ENCODE measurements at places on chromosomes 11 and 22.

DNA sequence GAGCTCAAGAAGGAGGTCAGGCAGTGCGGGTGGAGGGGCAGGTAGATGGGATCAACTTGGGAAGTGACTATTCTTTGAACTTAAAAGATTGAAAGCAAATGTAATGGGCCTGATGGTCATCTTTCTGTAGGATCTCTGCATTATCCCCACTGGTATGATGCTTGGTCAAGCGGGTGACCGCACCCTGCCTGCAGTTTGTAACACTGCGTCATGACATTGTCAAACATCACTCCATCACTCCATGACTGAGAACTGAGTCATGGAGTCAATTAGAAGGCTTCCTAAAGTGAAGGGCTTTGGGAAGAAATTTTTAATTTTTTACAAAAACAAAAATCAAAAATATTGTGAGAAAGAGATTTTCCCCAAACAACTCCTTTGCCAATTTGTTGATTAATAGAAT, 62.4 kb upstream of the BMAL1 start:
- no peak for DNase-seq

GRCh38 chr22:18950141-18950540, 14.0 kb upstream of the PRODH start:
- no peak for DNase-seq

- DNase-seq: no peak
These were observed 130.7 kb downstream of the SNX19 start for GRCh38 chr11:130785380-130786116.

GRCh38 chr11:8229299-8230177, 34.1 kb downstream of the LMO1 start:
- no peak for DNase-seq

- DNase-seq: peak; percentile 4
These were observed 7.2 kb downstream of the TMEM86A start for GRCh38 chr11:18705651-18706281.

DNA sequence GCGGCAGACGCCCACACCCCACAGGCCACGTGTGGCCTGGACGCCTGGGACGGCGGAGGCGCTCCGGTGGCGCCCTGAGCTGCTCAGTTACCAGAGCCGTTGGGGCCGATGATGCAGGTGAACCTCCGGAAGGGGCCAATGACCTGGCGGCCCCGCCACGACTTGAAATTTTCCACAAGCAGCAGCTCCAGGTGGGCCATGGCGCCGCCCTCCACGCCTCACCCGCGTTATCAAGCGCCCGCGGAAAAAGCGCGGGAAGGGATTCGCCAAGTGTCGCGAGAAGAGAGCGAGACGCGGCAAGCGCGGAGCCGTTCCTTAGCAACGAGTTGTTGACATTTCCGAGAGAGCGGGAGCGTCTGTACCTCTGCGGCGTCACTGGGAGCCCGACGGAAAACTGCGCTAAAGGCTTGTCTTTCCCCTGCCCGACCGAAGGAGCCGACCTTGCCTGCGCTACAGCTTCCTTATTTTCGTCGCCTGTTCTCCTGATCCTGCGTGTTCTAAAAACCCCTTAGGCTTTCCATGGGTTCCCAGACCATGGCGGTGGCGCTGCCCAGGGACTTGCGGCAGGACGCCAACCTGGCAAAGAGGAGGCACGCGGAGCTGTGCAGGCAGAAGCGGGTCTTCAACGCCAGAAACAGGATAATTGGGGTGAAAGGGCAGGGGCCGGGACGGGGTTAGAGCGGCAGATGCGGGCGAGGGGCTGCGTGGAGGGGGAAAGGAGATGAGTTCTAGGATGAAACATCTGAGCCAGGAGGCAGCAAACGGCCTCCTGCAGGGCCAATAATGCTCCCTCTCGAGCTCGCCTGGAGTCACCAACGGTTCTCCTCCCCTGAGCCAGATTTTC, at the start of the genes RIBC2 and SMC1B:
TSS of gene RIBC2 (plus strand) at position 326 of the 844 bp plus-strand sequence. CDS start at position 520, 194 bp downstream.
TSS of gene SMC1B (minus strand) at position 232 of the 844 bp plus-strand sequence. CDS start at position 200, 32 bp downstream.
- peak; percentile 74 for DNase-seq

GRCh38 chr22:46031965-46032851, 55.2 kb upstream of the WNT7B start:
- DNase-seq: no peak

DNA sequence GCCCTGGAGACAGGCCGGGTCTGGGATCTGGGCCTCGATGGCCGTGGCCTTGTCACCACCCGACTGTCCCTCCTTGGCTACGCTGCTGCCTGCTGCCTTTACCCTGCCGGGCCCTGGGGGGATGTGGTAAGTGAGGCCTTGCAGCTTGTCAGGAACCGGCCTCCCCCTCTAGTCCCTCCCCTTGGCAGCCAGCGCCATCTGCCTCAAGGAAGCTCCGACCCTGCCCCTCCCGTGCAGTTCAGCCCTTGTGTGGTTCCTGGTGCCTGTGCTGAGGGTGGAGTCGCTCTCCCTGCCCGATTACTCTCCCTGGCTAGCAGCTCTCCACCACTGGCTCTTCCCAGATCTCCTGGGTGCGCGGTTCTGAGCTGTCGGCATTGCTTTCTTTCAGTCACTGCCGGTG, 33.7 kb downstream of the CTTN start:
- DNase-seq: no peak

- DNase-seq: no peak
These were observed 381.3 kb upstream of the ANO5 start for GRCh38 chr11:21811572-21811971.

- DNase-seq: no peak
These were observed 24.0 kb downstream of the PAX6 start for GRCh38 chr11:31786996-31787685.

DNA sequence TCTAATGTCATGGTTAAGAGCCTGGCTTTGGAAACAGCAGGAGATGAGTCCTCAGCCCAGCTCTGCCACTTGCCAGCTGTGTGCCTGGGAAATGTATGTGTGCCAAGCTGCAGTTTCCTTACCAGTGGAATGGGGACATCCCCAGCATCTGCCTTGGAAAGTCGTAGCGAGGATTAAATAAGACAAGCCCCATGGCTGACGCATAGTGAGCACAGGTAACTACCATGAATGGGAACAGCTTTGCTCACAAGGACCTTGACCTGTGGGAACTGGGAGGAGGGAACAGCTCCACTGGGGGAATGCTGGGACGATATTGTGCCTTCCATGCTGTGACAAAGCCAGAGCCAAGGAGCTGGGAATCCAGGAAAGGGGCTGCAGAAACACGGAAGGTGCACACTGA, 2.6 kb upstream of the DSCAML1 start:
- DNase-seq: no peak

- no peak for DNase-seq
These were observed 439 bp downstream of the LMO1 start for GRCh38 chr11:8263109-8263768.

- peak; percentile 38 for DNase-seq
These were observed 15.8 kb upstream of the SIK2 start for GRCh38 chr11:111586388-111586831.

DNA sequence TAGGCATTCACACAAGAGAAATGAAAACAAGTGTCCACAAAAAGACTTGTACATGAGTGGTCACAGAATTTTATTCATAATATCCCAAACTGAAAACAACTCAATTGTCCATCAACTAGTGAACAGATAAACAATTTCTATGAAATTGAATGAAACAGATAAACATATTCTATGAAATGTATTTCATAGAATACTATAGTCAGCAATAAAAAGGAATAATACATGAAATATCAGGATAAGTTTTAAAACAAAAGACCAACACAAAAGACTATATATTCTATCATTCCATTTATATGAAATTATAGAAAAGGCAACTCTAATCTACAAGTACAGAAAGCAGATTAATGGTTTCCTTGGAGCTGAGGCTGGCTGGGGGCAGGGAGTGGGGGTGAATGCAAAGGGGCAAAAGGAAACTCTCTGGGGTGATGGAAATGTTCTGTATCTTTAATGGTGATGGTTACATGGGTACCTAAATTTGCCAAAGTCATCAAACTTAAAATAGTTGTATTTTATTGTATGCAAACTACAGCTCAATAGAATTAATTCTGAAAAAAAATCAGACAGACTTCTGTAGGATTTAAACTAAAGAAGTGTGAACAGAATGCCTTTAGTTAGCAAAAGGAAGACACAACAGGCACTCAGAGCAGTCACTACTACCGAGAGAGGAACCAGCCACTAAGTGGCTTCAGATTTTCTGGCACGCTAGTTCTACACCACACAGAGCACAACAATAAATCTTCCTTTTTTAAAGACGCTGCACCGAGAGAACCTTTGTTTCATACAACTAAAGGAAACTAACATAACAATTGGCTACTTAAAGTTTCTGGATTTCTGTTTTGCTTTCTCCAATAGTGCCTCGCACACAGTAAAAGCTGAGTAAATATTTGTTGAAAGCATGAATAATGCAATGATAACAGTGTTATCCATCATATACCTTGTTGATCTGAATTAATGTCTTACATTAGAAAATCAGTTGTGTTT, 15.4 kb downstream of the CCDC34 start:
- no peak for DNase-seq

DNA sequence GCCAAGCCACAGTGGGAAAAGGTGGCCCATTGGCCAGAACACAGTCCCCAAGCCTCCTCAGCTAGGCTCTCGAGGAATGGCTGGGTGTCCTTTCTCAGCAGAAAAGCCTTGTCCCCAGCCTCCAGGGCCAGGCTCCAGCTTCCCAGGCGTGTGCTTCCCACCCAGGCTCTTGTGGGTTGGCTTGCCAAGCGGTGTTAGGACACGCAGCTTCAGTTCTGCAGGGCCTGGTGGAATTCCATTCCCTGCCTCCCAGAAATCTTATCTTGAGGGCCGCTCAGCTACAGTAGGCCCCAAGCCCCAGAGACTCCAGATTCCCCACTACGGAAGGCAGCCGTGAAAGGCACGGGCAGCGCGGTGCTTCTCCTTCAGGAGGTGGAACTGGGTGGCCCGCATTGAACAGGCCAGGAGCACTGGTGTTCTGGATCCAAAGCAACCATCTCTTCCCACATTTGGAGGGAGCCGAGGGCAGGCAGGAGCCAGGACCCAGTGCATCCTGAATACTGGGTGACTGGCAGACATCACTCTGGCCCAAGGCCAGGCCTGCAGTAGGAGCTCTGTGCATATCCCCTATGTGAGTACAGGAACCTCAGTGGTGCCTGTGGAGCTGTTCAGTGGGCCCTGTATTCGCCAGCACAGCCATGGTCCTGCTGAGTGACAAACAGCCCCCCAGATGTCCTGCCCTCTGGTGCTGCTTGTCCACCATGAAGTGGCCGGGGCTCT, 16.7 kb upstream of the KCNQ1OT1 start:
- no peak for DNase-seq

DNA sequence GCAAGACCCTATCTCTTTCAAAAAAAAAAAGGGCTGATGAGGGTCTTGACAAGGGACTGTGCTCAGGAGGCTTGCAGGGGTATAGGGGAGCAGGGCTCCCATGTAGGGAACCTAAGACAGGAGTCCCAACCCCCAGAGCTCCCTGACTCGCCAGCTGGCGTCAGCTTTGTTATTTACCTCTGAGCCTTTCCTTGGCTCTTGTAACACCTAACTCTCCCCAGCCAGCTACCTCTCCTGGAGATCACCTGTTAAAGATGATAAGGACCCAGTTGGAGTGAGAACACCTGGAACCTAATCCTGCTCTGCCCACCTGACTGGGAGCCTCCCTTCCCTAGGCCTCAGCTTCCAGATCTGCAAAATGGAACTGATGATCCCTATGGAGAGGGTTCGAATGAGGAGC, 13.2 kb downstream of the SLC35E4 start:
- DNase-seq: no peak

GRCh38 chr22:47192651-47193437, 430.4 kb downstream of the TBC1D22A start:
- no peak for DNase-seq

GRCh38 chr11:76524461-76524860, 79.6 kb downstream of the EMSY start:
- no peak for DNase-seq

- no peak for DNase-seq
These were observed 27.6 kb upstream of the ZBTB16 start for GRCh38 chr11:114031967-114032320.

DNA sequence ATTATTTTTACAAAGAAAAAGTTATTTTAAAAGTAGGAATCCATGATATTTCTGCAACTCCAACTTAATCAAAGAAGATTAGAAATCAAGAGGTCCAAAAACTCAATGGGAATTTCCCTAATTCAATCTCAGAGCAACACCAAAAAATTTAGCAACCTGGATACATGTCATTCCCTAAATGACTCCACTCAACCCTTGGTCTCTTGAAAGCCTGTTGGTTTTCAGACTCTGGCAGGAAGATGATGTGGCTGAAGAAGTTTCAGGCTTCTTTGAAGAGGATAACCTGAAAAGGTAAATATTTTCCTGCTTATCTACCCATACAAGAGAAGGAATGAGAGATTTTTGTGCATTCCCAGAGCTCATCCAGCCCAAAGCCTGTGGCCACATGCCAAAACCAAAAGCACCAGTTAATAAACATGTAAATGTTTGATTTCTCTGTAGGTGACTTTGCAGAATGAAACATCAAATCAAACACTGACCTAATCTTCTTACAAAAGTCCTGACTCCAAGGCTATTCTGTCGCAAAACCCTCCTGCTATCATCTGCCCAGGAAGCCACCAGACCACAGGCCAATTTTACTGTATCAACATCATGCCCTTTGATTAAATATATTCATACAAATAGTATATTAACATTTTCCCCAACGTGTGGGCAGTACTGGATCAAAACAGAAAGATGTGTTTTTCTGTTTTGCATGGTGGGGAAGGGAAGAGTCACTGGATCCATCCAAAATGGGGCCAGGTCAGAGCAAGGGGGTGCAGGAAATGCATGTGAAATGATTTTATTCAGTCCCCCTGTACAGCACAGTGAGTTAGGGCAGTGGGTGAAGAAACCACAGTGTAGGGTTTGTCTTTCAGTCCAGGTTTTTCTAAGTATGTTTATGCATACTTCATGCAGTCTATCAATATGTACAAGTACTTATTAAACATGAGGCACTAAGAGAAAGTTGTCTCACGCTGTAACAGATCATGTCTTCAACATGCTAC, 38.8 kb downstream of the SMCO4 start:
- no peak for DNase-seq

DNA sequence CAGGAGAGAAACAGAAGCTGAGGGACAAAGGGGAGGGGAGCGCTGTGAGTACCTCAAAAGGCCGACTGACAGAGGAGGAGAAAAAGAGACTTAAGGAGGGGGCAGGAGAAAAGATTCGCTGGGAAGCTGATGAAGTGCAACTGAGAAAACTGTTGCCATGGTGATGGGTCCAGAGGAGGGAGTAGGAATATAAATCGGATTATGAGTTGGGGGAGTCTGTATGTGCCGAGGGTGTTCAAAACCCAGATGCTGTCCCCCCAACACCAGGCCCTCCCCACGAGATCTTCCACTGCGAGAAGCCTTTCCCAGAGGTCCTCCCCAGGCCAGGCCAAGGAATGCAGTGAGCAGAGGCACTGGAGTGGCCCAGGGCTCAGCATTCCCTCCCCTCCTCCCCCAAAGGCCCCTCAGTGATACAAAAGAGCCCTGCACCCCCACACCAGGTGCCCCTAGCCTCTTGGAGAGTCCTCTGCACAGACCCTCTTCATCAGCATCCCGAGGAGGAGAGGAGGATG, 13.7 kb upstream of the BCL9L start:
- no peak for DNase-seq

- DNase-seq: no peak
These were observed 44.2 kb downstream of the TENM4 start for GRCh38 chr11:79396674-79397073.

- DNase-seq: no peak
These were observed 9.6 kb upstream of the SERGEF start for GRCh38 chr11:18022419-18022818.

Data from foreskin melanocyte (primary cell).